LoVo (cell line): ENCODE measurements at places on chromosomes 1 and 21.

DNA sequence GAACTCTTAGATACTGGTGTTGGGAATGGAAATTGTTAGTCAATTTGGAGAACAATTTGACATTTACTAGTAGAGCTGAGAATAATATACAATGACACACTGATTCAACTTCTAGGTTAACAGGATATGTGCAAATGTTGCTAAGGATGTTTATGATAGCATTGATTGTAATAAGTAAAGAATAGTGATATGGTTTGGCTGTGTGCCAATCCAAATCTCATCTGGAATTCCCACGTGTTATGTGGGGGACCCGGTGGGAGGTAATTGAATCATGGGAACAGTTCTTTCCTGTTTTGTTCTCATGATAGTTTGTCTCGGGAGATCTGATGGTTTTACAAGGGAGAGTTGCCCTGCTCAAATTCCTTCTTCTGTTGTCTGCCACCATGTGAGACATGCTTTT is 302.4 kb upstream of the TMPRSS15 start:
- no peak for DNase-seq

DNA sequence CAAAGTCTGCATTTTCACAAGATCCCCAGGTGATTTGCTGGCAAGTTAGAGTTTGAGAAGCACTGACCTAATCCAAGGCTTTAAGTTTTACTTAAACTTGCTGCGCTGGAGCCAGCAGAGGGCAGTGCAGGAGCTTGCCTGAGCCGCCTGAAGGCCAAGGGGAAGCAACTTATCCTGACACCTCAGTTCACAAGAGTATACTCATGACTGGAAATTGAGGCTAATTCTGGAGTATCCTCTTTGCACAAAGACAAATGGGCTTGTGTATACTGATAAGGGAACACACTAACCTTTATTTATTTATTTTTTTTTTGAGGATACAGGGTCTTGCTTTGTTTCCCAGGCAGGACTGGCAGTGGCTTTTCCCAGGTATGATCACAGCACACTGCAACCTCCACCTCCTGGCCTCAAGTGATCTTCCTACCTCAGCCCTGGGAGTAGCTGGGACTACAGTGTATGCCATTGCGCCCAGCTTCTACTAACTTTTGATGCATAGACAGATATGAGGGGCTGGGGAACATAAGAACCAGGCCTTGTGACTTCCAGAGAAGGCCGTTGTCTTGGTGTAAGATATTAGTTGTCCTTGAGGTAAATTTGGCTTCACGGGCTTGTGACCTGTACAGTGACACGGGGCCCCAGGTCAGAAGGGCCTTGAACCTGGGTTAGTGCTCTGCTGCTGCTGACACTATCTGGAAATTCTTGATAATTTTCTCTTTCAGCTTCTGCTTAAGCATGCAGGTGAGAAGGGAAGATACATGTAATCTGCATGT is 29.0 kb upstream of the SLAMF1 start:
- DNase-seq: peak; percentile 59

DNA sequence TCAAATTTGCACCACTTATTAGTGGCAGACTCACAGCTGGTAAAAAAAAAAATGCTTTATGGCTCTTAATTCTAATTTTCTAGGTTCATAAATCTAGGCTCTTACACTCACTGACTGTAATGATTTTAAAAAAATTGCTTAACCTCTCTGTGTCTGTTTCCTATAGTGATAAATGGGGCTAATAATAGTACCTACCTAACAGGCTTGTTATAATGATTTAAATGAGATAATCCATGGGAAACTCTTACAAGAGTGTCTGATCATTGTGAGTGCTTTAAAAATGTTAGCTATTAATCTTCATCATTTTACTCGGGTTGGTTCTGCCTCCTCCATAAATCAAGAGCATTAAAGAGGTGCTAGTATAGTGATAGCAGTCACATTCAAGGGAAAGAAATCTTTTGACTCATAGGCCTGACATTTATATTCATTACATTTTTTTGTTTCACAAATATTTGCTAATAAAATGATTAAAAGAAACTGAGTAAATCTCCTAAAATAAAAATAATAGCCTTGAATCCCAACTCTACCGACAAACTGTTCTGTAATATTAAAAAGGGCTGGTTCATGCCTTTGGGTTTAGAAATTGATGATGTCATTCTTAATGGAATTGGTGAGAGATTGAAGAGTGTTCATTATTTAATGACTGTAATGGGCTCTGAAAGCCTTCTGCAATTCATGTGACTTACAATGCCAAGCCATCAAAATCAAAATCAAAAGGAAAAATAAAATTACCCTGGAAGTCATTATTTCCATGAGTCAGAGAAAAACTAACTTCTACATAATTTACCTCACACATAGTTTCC is 93.9 kb upstream of the PALMD start:
- DNase-seq: no peak

GRCh38 chr1:53294567-53294966 is 33.3 kb downstream of the LRP8 start:
- DNase-seq: no peak

DNA sequence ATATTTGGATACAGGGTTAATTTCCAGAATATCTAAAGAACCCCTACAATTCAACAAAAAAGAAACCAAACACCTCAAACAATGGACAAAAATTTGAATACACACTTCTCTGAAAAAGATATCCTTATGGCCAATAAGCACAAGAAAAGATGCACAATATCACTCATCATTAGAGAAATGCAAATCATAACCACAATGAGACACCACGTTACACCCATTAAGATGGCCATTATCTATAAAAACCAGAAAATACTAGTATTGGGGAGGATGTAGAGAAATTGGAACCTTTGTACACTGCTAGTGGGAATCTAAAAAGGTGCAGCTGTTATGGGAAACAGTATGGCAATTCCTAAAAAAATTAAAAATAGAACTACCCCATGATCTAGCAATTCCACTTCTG is 4.9 kb downstream of the ADAM30 start:
- no peak for DNase-seq

- no peak for DNase-seq
Observed at GRCh38 chr1:237303929-237304328, 261.9 kb downstream of the RYR2 start.

DNA sequence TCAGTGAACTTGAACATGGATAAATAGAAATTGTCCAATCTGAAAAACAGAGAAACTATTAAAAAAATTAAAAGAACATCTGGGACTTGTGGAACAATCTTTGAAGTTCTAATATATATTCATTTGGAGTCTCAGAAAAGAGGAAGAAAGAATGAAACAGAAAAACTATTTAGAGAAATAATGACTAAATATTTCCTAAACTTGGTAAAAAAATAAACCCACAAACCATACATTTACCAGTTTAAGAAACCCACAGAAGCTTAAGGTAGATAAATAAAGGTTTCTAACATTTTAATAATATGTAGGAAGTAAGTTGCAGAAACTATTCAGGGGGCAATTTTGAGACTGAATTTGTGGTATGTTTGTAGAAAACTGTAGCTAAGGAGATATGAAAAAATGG is 437.8 kb downstream of the PTBP2 start:
- DNase-seq: no peak

- DNase-seq: no peak
Observed at GRCh38 chr1:82179131-82179530, 378.4 kb downstream of the ADGRL2 start.

DNA sequence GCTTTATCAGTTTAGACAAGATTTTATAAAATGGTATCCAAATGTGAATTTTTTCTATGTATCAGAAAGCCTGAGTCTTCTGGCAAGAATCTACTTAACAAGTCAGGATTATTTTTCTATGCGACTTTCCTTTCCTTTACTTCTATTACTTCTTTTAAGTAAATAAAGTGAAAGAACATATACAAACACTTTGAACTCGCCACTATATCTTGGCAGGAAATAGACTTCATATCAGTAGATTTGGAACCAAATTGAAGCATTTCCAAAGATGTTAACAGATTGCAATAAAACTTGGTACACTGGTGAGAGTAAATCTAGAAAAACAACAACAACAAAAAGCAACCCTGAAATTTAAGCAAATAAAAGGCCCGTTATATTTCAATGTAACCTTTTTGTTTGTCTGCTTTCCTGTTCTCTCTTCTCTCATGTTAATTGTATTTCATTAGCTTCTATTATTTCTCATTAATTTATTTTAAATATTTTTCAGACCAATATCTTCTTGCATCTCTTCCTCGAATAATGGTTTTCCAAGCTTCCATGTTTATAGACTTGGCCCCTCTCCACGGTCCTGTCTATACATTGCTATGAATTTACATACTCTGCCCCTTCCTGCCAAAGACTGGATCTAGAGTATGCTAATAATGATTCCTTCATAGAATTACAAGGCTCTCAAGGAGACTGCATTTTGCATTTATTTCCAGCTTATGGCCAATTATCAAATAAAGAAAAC is 843.6 kb downstream of the ADGRL2 start:
- DNase-seq: no peak

DNA sequence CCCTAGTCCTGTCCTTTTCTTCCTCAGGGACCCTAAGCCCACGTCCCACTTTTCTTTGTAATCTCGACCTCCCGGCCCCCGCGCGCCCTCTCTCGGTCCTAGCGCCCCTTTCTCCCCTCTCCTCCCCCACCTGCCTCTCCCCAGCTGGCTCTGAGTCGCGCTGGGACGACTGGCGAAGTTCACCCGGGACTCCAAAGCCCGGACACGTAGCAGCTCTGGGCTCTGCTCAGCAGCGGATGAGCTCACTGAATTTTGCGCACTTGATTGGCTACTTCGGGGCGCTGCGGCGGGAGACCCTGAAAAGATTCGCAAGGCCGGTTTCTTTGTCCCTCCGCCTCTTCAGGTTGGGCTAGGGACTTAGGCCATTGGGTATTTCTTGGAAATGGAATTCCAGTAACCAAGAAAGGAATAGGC is 16.3 kb upstream of the ACKR1 start:
- DNase-seq: no peak

DNA sequence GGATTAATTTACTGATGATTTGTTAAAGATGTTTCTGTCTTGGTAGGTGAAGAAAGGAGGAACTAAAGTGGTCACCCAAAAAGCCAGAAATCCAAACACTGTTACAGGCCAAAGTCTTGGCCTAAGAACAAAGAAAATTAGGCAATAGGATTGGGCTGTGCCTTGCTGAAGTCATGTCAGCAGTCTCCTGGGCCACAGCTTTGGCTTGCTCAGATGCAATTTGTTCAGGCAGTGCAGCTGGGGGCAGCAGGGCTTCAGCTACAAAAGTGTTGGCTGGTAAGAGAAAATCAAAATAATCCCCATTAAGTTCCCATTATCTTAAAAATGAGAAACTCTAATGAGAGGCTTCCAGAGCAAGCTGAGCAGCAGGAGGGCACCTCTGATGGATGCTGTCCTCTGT is 14.0 kb upstream of the RAP1A start:
- no peak for DNase-seq

GRCh38 chr1:186079084-186079684 is 295.9 kb downstream of the TPR start:
- no peak for DNase-seq

DNA sequence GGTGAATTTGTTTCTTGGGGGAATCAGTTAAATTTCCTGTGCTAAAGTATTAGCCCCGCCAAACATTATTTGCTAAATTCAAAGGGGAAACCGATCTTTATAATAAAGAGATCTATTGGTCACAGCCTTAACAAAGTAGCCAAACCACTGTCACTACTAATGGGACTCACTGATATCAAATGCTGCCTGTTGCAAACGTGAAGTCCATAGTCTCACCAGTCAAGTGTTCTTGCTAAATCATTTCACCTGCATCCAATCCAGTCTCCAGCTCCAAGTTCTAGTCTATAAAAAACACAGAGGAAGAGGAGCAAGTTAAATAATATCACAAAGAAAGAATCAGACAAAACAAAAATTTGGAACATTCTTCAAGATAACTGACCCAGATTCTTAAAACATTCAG is 30.1 kb downstream of the SH3BGR start:
- no peak for DNase-seq

DNA sequence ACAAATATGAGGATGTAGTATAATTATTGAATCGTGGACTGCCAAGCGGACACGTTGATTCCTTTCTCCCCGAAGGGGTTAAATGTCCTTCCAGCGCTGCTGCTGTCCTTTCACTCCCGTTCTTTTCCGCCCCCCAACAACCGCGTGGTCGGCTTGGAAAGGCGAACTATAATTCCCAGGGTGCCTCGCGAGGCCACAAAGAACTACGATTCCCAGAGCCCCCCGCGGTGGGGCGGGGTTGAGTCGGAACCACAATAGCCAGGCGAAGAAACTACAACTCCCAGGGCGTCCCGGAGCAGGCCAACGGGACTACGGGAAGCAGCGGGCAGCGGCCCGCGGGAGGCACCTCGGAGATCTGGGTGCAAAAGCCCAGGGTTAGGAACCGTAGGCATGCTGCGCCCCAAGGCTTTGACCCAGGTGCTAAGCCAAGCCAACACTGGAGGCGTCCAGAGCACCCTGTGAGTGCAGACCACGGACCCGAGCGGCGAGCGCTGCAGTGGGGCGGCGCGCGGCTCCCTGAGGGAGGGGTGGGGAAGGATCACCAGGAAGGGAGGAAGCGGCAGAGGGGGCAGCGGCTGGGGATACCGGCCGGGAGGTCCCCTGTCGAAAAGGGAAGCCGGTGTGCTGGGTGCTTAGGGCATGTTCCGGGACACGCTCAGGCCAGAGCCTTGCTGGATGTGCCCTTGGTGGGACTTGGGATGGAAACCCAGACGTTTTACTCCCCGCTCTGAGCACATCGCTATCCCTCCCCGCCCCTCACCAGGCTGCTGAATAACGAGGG is at the start of gene LAMTOR2:
Gene LAMTOR2 (plus strand): TSS at position 283 of the 781 bp plus-strand sequence. CDS start 108 bp downstream, at position 391.
- peak; percentile 98 for DNase-seq

DNA sequence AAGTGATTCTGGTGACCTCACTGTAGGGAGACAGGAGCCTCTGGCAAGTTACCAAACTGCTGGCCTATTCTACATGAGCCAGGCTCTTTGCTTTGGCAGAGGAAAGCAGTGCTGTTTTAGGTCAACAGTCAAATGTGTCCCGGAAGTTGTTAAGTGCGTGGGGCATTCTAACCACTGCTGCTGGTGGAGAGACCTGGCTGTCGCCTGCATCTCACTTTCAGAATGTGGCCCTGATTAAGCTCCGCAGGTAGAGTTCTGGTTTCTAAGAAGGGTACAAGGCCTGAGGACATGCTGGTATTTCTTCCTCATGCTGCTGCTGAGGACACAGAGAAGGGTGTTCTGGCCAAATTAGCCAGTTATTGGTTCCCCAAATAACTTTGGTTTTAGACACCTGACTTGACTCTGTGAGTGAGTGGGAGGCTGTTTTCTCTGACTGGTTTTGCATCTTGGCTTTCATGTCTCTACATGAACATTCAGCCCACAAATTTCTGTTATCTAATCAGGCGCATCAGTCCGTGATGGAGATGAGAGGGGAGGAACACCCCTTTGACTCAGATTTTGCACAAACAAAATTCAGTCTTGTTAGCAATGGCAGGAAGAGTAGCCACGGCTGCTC is 120.8 kb downstream of the LMO4 start:
- DNase-seq: no peak

- DNase-seq: no peak
Observed at GRCh38 chr1:231122143-231122542, 39.7 kb upstream of the TRIM67 start.

GRCh38 chr1:240190881-240191401 is 99.3 kb downstream of the FMN2 start:
- DNase-seq: no peak

DNA sequence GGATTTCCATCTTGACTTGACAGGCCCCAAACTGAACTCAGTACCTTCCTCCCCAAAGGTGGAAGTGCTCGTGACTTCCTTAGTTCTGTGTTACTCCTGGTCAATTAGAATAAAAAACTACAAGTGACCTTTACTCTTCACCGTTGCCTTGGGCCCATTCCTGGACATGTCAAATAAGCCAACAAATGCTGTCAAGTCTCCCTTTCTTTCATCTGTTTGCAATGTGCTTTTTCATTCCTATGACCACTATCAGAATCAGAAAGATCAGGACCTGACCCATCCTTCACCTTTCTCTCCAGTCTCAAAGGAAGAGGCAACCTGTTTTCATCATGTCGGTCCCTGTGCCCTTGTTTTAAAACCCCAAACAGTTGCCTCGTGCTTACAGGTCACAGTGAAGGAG is 4.9 kb upstream of the KCNJ10 start:
- no peak for DNase-seq
